ENCODE measurements at places on chromosomes 6 and 20.

GRCh38 chr6:41647061-41647511 lies 8.8 kb downstream of the MDFI start:
- DNase-seq, result no peak

- DNase-seq, result no peak
Measured at GRCh38 chr6:24979176-24979575, 43.4 kb upstream of the RIPOR2 start.

DNA sequence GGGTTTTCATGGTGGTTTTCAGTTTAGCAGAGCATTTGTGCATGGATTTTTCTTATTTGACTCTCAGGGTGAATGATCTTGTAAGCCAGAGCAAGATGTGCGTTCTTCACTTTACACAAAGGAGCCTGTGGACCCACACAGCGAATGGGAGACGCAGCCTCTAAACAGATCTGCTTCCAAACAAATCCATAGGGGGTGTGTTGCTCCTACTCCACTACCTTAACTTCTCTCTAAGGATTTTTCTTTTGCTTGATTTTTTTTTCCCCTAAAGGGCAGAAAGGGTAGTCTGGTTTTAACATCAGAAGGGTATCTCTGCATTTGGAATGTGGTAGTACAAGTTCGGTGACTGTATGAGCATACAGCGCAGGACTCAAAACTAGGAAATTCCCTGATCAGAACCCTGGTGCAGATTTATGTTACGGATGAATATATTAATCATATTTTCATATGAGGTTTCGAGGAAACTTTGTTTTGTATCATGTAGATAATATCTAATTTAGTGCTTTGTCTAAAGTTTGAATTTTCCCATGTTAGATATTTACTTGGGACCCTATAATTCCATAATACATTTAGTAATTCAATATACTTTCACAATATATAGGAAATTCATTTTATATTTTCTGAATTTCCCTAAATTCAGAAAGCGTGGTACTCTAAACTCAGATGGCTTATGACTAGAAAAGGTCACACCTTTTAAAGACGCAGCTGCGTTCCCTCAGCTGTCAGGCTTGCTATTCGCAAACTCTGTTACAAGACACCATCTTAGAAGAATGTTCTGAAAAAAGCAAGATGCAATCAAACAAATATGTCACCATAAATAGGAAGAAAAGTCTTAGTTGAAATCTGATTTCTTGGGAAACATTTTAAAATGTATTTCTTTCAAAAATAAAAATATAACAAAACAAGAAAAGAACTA lies 196.9 kb downstream of the TMEM242 start:
- DNase-seq, result no peak

- DNase-seq, result no peak
Measured at GRCh38 chr6:73134588-73134987, 90.7 kb downstream of the KHDC1L start.

GRCh38 chr6:163151212-163151611 lies 263.3 kb upstream of the QKI start:
- no peak for DNase-seq

GRCh38 chr6:136031982-136032381 lies 180.5 kb downstream of the PDE7B start:
- DNase-seq, result no peak

- no peak for DNase-seq
Measured at GRCh38 chr20:36271639-36272546, 34.2 kb upstream of the DLGAP4 start.

DNA sequence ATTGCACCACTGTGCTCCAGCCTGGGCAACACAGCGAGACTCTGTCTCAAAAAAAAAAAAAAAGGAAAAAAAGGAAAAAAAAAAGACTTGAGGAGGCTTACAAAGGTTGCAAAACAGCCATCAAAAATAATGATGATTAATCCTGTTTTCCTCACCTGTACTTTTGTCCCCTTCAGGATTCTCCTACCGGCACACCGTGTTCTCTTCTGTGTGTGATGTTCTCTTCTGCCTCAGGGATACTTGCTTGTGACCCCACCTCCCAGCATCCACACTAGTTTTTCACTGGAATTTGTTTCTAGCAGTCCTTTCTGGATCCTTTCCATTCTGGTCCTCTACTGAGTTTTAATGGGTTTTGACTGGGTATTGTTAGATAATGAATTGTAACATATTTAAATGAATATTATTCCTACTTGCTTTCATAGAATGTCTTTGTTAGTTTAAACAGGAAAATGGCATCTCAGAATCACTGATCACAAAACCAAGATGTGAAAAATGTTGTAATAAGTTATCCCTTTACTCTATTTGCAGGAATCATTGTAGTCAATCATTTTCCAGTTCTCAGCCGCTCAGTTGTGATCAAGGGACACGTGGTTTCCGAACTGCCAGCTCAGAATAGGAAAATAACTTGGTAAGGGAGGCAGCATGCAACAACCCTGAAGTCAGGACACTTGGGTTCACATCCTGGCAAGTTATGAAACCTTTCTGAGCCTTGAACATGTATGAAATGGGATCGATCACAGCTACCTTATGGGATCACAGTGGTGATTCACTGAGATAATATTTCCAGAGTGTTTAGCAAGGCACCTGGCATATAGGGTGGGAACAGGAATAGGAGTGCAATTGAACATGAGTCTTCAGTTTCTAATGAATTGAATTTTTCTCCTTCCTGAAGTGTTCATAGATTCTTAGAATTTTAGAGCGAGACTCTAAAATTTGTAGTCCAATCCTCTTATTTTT lies 8.5 kb downstream of the C6orf89 start:
- no peak for DNase-seq

DNA sequence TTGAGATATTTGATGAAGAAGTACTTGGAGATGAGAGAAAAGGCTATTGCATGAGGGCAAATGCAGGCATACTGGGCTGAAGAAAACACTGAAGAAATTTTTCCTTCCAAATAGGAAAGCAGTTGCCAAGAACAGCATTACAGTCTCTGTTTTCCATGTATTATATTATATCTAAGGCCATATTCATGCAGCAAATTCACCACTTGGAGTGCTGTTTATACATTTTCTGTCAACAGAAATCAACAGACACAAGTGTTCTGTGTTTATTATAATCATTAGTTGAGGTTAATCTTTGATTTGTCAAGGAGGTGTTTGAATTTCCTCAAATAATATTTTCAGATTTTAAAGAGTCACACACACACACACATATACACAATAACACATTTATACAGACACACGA lies 268.8 kb upstream of the PLCB4 start:
- no peak for DNase-seq

GRCh38 chr20:774016-774659 lies 5.8 kb upstream of the SLC52A3 start:
- DNase-seq, result no peak

- peak; percentile 53 for DNase-seq
Measured at GRCh38 chr6:42532038-42532669, 31.7 kb upstream of the UBR2 start.

GRCh38 chr6:28953585-28954258 lies 29.9 kb upstream of the TRIM27 start:
- no peak for DNase-seq

DNA sequence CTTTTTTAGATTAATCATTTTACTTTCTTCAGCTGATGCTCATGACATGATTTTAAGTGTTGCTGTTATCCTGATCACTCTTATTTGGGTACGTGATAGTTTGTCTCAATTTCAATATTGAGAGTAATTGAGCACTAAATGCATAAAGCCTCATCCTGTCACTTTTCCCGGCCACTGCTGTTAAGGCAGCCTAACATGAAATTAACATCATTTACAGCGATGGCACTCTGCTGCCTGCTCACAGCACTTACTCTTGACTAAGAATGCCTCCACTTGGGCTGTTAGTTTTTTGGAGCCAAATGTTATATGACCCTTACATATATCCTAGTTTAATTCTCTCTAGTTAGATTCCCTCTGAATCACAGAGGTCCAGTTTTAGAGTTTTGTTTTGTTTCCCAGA lies 107.3 kb downstream of the SLX4IP start:
- DNase-seq, result no peak

- DNase-seq, result no peak
Measured at GRCh38 chr6:99780556-99780885, 173.9 kb downstream of the PRDM13 start.

DNA sequence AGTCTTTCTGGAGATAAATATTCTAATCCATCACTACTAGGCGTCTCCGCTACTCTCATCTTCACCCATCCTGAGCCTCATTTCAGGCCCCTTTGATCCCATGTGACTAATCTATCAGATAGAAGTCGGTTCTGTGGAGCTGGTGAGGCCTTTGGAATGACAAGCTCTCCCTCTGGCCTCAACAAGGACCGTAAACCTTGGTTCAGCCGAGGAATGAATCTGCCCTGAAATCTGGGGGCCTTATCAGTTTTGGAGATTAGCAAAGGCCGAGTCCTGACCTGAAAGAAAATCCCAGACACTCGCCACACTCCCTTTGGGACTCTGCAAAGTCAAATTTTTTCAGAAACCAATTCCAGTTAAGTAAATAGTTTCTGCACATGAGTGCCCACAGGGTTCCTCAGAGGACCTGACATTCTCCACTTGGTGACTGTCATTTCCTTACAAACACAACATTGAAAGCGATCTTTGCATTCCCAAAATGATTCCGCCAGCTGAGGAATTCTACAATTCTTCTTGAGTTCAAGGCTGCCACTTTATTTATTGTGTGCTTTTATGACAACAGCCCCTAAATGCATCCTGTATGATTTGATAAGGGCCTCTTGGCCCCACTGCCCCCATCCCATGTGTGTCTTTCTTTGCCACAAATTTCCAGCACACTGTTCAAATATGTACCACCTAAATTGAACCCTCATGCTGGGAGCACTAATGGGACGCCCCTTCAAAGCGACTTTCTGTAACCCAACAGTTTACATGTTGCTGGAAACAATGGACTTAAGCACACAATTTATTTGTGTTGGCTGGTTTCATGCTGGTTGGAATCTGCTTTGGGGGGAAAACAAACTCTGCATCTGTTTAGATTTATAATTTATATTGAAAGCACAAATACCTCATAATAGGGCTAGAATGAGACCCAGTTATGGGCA lies 10.0 kb upstream of the RIPOR3 start:
- no peak for DNase-seq

GRCh38 chr6:151111670-151112069 lies 128.1 kb upstream of the AKAP12 start:
- DNase-seq, result peak; percentile 7

DNA sequence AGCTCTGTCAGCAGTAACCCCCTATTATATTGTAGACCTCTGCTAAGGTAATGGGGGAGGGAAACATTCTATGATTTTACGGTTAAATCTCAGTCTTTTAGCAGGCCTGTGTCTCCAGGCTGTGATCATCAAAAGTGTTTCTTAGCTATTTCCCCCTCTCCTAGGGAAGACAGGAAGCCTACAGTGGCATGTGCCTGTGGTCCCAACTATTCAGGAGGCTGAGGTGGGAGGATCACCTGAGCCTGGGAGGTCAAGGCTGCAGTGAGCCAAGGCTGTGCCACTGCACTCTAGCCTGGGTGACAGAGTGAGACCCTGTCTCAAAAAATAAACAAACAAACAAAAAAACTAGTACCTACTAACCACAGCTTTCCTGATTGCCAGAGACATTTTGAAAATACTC lies 67.9 kb downstream of the DNAAF9 start:
- DNase-seq, result no peak

- DNase-seq, result no peak
Measured at GRCh38 chr20:64142590-64142989, 21.7 kb upstream of the MYT1 start.

DNA sequence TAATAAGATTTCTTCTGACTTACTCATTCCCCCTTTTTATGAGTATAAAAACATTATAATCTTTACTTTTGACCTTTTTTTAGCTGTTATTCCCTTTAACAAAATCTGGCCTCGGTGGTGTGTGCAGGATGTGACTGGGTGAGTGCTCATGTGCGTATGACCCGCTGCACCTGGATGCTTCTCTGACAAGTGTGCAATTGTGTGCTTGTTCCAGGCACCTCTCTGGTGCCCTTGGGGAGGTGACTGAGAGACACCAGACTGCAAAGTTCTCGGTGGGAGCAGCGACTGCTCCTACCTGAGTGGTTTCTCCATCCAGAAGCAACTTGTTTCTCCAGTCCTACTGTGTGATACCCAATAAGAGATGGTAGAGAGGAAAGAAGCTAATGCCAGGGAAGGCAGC lies 65.0 kb downstream of the ISM1 start:
- DNase-seq, result no peak

GRCh38 chr6:105692613-105693215 lies 289.8 kb upstream of the PREP start:
- peak; percentile 6 for DNase-seq

- DNase-seq, result no peak
Measured at GRCh38 chr20:9025643-9026042, 43.2 kb upstream of the PLCB4 start.

DNA sequence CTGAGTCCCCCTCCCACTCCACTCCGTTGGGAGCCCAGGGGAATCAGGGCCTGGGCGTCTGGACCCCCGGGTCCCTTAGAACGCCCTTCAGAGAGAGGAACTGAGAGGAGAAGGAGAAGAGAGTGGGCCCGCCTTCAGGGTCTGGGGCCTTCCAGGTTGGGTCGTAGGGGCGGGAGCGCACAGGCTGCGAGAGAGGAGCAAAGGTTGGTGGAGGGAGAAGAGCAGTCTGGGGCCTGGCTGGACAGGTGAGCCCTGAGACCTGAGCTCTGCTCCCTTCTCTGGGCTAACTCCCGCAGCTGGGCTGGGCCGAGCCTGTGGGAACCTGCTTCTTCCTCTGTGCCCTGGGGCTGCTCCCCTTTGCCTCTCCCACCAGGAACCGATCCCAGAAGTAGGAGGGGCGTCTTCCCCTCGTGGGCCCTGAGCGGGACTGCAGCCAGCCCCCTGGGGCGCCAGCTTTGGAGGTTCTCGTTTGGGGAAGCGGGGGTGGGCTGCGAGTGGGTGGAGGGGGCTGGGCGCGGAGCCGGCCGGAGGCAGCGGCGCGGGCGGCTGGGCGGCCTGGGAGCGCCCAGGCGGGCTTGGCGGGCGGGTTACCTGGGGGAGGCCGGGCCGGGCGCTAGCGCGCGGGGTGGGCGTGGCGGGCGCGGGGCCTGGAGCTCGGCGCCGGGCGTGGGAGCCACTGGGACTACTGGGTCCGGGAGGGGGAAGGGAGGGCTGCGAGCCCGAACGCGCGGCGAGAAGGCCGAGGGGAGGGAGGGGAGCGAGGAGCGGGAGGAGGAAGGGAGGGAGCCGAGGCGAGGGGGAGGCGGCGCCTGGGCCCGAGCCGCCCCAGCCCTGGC lies at the start of gene DDR1:
TSS of gene DDR1 (plus strand) at position 835 of the 836 bp plus-strand sequence. CDS start 4,211 bp downstream, outside the sequence.
- peak; percentile 29 for DNase-seq

DNA sequence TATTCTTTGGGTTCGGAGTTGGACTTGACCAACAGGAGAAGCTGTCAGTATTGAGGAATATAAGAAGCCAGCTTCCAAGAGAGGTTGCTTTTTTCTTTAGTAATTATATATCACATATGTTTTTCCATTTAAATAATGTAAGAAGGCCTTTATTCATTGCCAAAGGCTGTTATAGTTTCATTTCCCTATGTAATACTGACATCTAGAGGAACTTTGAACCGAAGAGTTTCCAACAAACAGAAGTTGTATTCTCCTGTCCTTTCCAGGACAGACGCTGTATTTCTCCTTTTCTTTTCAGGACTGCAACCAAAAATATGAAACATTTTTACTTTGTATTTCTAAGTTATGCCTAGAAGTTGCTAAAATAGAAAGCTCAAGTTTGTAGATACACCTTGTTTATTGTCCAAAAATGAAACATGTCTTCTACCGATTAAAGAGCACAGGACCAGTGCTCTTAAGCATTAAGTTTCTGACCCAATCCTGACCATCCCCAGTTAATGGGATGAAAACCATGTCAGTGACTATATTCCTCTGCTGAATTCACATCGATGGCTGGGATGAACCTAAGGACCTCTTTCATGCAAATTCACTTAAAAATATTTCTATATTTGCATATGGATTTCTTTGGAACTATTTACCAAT lies 55.1 kb downstream of the MYLK4 start:
- no peak for DNase-seq

GRCh38 chr6:11947063-11947462 lies 65.0 kb upstream of the HIVEP1 start:
- DNase-seq, result no peak
